Activated CD8-positive, alpha-beta memory T cell treated with anti-CD3 and anti-CD28 coated beads for 1 hour (primary cell): ENCODE measurements at places on chromosomes 1 and 21.

DNA sequence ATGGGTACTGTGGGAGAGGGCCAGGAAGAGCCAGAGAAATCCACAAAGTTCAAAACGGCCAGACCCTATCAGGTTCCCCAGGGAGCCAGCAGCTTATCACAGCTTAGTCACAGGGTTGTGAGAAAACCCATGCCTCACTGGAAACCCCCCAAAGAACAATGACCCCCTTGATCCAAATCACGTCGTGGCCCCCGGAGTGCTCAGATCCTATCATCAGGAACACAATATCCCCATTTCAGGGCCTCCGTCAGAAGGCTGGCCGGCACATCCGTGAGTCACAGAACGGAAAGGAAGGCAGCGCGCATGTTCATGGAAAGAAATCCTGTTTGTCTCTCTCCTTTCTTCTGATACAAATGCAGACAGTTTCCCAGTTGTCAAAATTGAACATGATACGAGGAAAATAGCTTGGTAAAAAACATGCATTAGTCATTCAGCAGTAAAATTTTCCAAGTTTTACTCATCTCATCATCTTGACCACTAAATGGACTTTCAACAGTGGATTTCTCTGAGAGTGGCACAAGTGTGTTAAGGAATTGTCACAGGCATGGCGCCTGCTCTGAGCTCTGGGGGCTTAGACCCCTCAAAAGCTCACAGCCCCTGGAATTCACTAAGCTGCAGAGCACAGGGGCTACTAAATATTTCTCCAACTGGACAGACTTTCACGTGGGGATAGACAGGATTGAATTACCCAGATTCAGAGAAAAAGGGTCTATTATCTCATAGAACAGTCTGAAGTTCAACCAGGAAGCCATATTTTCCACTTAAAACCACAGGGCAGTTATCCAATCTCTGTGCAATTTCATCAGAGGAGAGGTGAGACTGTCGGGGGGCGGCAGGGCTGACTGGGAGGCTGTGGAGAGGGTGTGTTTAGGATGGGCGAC is 124.8 kb downstream of the RIPK4 start:
- no peak for DNase-seq

- DNase-seq: no peak
These were observed 67.2 kb downstream of the TTLL7 start for GRCh38 chr1:83931658-83932253.

GRCh38 chr21:35294231-35294898 is 245.3 kb upstream of the RUNX1 start:
- no peak for DNase-seq

DNA sequence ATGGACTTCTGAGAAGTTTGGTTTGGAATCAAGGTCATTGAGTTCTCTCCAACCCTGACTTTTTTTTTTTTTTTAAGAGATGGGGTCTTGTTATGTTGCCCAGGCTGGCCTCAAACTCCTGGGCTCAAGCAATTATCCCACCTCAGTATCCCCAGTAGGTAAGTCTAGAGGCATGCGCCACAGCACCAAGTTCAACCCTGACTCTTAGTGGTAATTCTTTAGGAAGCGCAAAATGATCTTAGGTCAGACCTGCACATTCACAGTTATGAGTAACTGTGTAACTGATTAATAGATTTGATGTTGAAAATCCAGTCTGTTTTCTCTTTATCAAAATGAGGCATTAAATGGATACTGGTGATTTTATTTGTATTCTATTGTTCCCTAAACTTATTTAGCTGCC is 95.9 kb downstream of the GREM2 start:
- no peak for DNase-seq

DNA sequence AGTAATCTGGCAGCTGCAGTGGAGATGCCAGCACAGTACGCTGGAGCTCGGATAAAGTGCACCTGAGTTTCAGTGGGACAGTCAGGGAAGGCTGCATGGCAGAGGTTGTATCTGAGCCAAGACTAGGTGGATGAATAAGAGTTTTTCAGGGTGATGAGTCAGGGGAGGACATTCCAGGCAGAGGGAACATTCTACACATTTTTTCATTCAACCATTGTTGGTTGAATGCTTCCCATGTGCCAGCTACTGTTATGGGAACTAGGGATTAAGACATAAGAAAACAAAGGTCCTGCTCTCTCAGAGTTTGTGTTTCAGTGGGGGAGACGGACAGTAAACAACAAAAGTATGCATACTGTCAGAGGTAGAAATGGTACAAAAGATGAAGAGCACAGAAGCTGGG is 5.2 kb downstream of the LEPR start:
- DNase-seq: no peak

- no peak for DNase-seq
These were observed 48.6 kb upstream of the GPR52 start for GRCh38 chr1:174399211-174399610.

- no peak for DNase-seq
These were observed 6.1 kb downstream of the ERRFI1 start for GRCh38 chr1:8020032-8020431.

GRCh38 chr1:37453647-37454046 is 20.7 kb upstream of the ZC3H12A start:
- DNase-seq: no peak

- no peak for DNase-seq
These were observed 36.2 kb downstream of the CELF3 start for GRCh38 chr1:151680391-151680790.

DNA sequence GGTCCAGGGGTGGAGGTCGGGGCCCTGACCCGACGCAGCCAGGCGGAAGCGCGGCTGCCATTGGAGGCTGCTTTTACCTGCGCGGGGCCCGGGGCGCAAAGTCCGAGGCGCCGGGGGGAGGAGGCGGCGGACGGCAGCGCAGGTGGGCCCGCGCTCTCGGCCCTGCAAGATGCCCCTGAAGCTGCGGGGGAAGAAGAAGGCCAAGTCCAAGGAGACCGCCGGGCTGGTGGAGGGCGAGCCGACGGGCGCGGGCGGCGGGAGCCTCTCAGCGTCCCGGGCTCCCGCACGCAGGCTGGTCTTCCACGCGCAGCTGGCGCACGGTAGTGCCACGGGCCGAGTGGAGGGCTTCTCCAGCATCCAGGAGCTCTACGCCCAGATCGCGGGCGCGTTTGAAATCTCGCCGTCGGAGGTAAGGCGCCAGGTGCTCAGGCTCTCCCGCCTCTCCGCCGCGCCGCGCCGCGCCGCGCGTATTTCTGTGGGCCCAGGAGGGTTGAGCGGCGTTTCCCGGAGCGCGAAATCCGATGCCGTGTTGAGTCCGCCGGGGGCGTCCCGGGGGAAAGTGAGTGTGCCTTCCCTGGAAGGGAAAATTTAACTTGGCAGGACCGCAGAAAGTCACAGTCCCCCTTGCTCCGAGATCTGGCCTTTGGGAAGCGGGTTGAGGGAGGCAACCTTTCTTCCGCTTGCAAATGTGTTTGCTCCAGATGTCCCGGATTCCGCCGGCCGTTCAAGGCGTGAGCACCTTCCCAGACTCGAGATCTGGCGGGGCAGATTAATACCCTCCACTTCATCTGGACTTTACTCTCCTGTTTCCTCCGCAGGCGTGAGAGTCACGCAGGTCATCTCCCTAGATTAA is at the start of gene GIPC2:
TSS of gene GIPC2 (plus strand) at position 41 of the 853 bp plus-strand sequence. CDS start at position 170, 129 bp downstream.
- DNase-seq: no peak

- DNase-seq: no peak
These were observed 85.6 kb upstream of the CLDN14 start for GRCh38 chr21:36565540-36565939.

GRCh38 chr1:26006710-26007109 is 8.8 kb upstream of the PAFAH2 start:
- no peak for DNase-seq

DNA sequence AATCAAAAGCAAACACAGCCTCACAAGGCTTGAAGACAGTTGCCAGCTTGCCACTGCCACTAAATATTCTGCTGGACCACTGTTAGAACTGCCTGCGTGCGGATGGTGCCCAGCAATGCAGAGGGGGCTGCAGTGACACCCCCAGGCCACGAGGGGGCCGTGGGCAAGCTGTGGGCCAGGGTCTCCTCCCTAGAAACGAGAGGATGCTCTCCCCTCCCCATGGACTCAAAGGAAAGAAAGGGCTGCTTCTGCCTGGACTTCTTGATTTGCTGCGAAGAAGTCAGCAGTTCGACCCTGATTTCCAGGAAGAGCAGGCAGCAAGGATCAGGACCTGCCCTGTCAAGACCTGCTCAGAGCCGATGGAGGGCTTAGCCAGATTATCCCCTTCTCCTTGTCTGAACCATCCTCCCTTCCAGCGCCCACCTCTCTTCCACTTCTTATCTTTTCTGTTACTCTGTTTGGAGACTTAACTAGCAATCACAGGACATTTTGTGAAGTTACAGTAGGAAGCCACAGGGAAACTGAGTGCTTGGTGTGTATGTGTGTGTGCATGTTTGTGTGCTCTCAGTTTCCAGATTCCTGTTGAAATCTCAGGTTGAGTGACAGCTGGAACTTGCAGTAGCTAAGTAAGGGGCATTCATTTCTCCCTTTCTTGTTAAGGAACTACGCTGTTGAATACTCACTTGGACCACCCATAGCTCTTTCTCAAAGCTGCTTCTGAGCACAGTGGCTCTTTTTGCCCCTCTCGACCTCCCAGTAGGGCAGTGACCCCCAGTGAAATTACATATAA is 2.7 kb downstream of the MAN1C1 start:
- DNase-seq: no peak

- DNase-seq: no peak
These were observed 183.6 kb downstream of the APP start for GRCh38 chr21:25986928-25987327.

- DNase-seq: no peak
These were observed 58.0 kb downstream of the SLC27A3 start for GRCh38 chr1:153833171-153833570.

GRCh38 chr1:53567851-53568250 is 108.7 kb downstream of the DMRTB1 start:
- no peak for DNase-seq

DNA sequence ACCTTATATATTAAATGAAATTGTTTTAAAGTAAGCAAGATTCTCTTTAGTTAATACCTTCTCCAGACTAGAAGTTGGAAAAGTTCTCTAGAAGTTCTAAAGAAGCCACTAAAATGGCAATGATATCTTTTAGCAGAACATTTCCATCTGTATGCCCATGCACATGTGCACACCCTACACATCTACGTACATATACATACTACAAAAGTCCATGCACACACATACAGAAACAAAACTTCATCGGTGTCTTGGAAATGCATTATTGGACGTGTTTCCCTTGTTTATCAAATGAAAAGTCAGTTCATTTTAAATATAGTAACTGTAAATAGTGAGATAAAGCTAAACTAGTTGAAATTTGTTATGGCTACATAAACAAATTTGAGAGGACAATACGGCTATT is 114.4 kb downstream of the KCNT2 start:
- no peak for DNase-seq

GRCh38 chr21:24470852-24471251 is 1136.4 kb downstream of the MRPL39 start:
- DNase-seq: no peak

DNA sequence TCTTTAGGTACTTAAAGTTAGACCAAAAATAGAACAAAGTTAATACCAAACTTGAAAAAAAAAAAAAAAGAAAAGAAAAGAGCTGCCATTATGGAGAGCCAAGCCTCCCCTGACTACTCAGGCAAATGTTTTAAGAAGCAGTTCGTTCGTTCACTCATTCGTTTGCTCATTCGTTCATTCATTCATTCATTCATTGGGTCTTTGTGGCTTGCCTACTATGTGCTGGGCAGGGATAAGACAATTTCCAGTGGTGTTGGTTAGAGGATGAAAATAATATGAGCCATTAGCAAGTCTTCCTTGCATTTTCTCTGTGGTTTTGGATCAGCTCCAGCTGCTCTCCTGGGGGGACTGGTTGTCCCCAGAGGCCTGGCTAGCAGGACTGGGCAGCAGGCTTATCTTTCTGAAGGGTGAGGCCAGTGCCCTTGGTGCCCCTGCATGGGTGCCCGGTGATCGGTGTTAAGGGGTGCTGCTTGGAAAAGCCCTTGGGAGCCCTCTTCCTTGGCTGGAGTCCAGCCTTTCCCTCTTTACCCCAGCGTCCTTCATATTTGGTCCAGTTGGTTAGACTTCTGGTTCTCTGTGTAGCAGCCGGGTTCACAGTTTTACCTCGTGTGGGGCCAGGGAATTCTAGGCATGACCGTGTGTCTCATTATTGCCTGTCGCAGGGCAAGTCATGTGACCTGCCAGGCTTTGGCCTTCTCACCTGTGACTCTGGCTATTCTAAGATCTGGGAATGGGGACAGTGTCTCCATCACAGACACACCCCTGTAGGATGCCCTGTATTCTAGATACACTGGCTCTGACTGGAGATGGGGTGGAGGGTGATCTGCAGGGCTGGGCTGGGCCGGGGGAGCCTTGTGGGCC is 32.8 kb downstream of the LHX4 start:
- DNase-seq: no peak

DNA sequence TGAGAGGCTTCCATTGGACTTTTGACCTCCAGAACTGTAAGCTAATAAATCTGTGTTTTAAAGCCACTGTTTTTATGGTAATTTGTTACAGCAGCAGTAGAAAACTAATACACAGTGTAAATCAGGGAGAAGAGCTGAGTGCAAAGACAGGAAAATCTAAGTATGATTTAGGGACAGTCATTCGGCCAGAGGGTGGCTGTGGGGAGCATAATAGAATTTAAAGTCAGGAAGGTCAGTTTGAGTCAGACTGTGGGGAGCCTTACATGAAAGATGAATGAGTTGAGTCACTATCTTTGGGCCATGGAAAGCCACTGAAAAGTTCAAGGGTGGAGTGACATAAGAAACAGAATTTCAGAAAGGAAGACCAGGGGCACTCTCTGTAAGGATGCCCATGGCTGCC is 52.4 kb upstream of the SSX2IP start:
- DNase-seq: no peak

GRCh38 chr1:213070406-213070805 is 19.4 kb downstream of the RPS6KC1 start:
- DNase-seq: no peak

GRCh38 chr1:106523497-106523896 is 533.0 kb upstream of the PRMT6 start:
- DNase-seq: no peak

DNA sequence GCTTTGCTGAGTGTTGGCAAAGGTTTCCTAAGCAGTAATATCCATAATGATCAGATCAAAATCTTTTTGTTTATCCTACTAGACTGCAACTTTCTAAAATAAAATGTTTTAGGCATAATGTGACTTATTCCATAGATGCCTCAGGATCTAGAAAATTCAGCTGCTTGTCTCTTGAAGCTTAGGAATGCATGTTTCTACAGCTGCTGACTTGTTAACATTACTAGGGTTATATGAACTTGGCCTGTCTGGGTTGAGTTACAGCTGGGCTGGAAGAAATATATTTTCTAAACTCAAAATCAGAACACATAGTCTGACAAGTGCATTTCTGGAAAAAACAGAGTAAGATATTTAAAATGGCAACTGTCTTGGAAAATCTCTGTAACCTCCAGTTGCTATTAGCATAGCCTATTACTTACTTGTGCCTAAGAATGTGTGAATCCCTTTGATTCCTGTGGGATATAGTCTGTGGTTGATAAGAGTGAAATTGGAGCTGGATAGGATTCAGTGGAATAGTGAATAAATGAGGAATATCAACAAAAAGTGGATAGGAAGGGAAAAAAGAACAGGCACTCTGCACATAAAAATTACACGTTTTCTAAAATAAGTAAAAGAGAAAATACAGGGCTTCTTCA is 61.2 kb downstream of the RGS4 start:
- no peak for DNase-seq

GRCh38 chr1:52674497-52675384 is 23.4 kb downstream of the COA7 start:
- DNase-seq: no peak

GRCh38 chr21:33821503-33822322 is 93.9 kb downstream of the ATP5PO start:
- DNase-seq: no peak

GRCh38 chr1:226520640-226521355 is 27.8 kb upstream of the STUM start:
- DNase-seq: no peak
